ENCODE measurements at places on chromosomes 12 and 14.
A peak's percentile ranks its signal among the peaks of the same experiment; 100 is the strongest.

GRCh38 chr14:78316786-78317185 is 146.6 kb downstream of the NRXN3 start:
- DNase-seq: no peak

DNA sequence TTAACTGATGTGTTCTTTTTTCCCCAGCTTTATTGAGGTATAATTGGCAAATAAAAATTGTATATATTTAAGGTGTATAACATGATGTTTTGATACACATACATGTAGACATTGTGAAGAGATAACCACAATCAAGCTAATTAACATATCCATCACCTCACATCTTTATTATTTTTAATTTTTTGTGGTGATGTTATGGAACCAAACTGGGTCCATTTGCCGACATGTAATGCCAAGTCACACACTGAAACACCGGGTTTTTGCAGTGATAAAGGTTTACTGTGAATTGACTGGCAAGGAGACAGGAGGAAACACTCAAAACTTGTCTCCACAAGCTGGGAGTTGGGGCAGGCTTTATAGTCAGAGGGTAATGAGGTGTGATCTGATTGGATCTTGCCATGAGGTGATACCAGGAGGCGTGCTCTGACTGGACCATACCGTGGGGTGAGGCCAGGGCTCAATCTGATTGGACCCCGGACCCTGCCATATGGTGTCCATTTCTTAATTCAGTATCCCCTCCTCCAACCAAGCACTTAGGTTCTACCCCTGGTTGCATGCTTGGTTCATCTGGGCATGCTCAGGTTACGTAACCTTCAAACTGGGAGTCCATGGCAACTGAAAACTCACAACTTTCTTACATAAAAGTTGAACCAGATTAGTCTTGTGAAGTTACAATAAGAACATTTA is 11.8 kb upstream of the WSCD2 start:
- no peak for DNase-seq

GRCh38 chr14:100640471-100641273 is 53.5 kb upstream of the BEGAIN start:
- peak; percentile 84 for DNase-seq

- DNase-seq: no peak
Measured at GRCh38 chr12:69623970-69624369, 13.3 kb upstream of the LRRC10 start.

DNA sequence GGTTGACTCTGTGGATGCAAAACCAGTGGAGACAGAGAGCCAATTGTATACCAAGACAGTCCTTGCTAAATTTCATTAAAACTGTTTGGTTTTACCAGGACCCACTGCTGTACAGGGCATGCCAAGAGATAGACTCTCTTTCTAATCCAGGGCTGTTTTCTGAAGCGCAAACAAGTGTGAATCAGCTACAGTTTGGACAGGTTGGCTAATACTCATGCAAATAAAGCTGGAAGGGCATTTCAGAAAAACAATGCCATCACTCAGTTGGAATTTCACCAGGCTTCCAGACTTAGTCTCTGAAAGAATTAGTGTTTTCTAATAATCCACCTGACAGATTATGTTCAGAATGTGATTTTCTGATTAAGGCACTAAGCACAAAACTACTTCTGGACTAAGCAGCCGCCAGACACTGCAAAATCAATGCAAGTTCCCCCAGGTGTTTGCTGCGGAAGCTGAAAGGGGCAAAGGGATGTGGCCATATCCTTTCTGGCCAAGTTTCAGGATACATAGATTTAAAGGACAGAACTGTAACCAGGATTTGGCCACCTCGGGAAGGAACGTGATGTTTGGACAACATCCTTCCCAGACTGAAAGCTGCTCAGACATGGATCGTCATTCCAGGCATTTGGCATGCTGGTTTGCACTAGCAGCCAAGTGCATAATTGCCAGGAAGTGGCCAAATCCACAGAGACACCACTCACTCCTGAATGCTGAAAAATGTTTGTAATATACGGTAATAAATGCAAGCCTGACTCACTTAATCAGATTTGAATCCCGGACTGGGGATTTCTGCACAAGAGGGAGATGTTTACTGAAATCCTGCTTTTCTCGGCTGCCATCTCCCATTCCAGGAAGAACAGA is 32.0 kb upstream of the CDKN3 start:
- no peak for DNase-seq

DNA sequence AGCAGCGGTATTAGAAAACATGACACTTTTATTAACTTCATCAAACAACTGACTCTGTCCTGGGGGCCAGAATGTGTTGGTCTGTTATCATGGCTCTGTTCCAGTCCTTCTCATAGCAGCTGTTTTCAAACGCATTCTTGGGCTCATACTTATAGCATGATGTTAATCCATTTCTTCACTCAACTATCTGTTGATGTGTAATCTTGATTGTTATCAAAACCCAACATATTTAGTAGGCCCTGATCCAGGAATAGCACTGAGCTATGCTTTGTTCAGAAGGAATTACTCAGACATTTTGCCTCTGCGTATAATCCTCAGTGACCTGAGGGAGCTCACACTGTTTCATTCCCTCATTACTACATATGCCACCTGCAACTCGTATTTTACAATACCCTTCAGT is 315.9 kb downstream of the BMP4 start:
- DNase-seq: no peak

- DNase-seq: no peak
Measured at GRCh38 chr14:24813819-24814259, 179.8 kb upstream of the GZMB start.

Measured in activated CD8-positive, alpha-beta memory T cell treated with anti-CD3 and anti-CD28 coated beads, Interleukin-2, amount 50 U/mL, for 48 hours (primary cell).